ENCODE measurements at places on chromosomes 3 and 15.

- DNase-seq = no peak
Measured at GRCh38 chr3:118436697-118437262, 597.9 kb downstream of the IGSF11 start.

DNA sequence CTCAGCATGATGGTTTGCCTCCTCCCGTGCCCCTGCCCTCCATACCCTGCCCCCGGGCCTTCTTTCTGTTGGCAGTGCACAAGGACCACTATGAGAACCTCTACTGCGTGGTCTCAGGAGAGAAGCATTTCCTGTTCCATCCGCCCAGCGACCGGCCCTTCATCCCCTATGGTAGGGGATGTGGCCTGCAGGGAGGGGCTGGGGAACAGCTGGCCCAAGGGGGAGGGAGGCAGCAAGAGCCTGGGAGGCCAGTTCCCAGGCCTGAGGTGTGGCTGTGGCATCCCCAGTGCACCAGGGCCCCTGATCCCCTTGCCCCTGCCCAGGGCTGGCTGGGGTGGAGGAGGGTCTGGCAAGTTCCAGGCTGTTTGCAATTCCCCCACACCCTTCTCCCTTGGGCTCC is 2.6 kb upstream of the PLA2G4B start:
- DNase-seq = peak; percentile 26

- DNase-seq = no peak
Measured at GRCh38 chr15:98920091-98920880, 87.3 kb downstream of the PGPEP1L start.

GRCh38 chr15:63371297-63371918 is 10.2 kb downstream of the CA12 start:
- peak; percentile 53 for DNase-seq

GRCh38 chr15:91950054-91950453 is 96.5 kb downstream of the SLCO3A1 start:
- DNase-seq = no peak

- peak; percentile 61 for DNase-seq
Measured at GRCh38 chr15:70956201-70956995, 63.8 kb downstream of the LRRC49 start.

DNA sequence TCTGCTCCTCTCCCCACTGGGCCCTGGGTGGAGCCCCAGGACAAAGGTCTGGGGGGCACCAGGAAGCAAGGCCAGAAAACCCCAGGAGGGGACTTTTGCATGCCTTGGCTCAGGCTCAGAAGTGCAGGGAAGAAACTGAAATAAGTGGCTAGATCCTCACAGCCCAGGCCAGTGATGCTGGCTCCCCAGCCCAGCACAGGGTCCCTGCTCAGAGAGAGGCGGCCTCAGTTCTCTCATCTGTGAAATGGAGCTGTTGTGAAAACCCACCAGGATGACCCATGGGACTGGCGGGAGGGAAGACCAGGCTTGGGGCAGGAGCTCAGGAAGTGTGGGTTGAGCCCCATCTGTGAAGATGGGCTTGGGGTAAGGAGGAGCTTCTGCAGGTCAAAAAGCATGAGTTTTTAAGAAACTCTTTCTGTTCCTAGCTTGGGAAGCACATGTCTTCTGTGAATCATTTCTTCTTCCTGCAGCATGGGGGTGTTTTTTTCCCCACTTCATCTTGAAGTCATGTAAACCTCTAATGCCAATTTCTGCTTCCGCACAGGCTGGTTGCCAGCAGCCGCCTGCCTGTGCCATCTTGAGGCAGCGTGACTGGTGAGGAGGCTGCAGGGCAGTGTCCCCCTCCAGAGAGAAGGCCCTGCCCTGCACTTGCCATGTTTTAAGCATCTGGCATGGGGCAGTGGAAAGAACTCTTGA is 118.6 kb downstream of the SMAD6 start:
- no peak for DNase-seq

GRCh38 chr15:31150732-31151231 is 49.3 kb upstream of the TRPM1 start:
- DNase-seq = no peak

DNA sequence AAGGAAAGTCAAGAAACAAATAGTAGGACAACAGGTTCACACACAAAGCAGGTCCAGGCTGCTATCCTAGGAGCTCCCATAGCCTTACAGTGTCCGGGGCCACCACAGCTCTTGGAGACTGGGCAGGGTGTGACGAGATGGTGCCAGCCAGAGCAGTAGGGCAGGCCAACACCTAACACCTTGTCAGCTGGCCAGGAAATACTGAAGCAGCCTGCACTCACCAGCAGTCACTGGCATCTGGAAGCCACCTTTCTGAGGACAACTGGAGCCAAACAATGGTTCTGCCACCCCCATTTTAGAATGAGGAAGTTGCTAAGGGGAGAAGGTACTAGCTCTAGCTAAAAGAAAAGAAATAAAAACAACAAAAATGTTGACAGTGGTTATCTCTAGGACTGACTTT is 47.2 kb downstream of the CCDC12 start:
- no peak for DNase-seq

GRCh38 chr3:161649900-161650484 is 153.4 kb downstream of the OTOL1 start:
- DNase-seq = no peak

GRCh38 chr3:57068437-57069089 is 8.1 kb downstream of the SPATA12 start:
- DNase-seq = peak; percentile 71

- DNase-seq = no peak
Measured at GRCh38 chr15:60235951-60236710, 161.7 kb downstream of the ANXA2 start.

DNA sequence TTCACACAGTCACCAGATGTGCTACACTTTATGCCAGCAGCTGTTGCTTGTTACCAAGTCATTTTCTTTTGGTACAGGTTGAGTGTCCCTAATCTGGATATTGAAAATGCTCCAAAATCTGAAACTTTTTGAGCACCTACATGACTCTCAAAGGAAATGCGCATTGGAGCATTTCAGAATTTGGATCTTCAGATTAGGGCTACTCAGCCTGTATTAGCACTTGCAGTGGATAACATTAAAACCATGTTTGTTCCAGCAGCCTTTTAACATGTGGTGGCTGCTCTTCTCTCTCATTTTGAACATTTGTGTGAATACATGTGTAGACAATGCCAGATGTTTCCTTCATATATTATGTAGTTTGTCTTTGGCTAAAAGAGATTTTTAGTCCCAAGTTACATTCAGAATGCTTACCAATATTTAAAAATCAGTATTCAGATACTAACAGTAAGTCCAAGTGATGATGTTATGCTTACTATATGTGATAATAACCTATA is 230.9 kb upstream of the UBE2E1 start:
- DNase-seq = no peak

DNA sequence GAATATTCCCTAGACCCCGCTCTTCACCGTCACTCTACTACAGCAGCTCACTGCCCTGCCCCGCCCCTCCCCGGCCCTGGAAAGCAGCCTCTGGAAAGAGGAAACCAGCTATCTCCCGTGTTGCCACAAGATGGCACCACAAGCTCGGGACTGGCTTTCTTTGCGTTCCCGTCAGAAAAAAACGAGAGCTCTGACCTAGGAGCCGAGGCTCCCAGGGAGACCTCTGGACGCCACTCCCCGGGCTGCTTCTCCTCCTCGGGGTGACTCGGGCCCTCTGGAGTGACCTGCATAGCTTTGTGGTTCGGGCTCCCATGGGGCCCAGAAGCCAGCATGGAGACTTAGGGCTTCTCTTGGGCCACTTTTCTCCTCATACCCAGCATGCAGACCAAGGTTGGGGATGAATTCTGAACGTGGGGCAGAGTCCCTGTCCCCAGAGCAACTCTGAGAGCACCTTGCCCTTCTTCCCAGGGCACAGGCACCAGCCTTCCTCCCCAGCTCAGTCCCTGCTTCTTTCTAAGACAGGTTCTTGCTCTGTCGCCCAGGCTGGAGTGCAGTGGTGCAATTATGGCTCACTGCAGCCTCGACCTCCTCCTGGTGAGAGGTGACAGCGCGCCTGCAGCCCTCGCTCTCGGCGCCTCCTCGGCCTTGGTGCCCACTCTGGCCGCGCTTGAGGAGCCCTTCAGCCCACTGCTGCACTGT is 19.0 kb downstream of the STOML1 start:
- peak; percentile 81 for DNase-seq

GRCh38 chr3:167228135-167228534 is 152.0 kb downstream of the ZBBX start:
- DNase-seq = peak; percentile 37

- DNase-seq = no peak
Measured at GRCh38 chr3:136678981-136679380, 73.2 kb downstream of the STAG1 start.

DNA sequence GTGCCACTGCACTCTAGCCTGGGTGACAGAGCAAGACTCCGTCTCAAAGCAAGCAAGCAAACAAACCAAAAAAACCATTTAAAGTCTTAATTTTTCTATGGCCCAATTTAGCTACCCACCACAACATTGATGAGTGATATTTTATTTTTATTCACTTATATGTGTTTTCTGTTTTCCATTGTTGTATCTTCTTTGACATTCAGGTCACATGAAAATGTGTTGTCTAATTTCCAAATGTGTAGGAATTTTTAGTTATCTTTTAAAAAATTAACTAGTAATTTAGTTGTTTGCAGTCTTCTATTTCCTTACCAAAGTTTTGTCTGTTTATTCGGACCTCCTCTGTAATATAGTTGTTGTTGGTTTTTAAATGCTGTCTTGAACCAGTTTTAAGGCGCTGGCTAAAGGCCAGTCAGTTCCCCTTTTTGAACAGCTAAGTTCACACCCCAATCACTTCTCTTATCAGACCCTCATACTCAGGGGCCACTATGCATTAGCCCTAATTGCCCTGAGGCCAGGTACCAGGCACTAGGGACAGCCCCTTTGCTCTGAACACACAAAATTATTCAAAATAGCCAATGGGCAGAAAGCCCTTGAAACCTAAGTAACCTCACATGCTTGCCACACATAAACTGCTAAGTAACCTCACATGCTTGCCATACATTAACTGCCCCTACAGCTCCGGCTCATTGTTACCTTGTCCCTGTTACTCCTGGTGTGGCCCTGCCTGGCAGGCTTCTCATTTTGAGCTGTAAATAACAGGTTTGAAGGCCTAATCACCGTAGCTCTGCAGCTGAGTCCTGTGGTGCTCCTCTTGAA is 4.3 kb upstream of the CCR4 start:
- DNase-seq = no peak

DNA sequence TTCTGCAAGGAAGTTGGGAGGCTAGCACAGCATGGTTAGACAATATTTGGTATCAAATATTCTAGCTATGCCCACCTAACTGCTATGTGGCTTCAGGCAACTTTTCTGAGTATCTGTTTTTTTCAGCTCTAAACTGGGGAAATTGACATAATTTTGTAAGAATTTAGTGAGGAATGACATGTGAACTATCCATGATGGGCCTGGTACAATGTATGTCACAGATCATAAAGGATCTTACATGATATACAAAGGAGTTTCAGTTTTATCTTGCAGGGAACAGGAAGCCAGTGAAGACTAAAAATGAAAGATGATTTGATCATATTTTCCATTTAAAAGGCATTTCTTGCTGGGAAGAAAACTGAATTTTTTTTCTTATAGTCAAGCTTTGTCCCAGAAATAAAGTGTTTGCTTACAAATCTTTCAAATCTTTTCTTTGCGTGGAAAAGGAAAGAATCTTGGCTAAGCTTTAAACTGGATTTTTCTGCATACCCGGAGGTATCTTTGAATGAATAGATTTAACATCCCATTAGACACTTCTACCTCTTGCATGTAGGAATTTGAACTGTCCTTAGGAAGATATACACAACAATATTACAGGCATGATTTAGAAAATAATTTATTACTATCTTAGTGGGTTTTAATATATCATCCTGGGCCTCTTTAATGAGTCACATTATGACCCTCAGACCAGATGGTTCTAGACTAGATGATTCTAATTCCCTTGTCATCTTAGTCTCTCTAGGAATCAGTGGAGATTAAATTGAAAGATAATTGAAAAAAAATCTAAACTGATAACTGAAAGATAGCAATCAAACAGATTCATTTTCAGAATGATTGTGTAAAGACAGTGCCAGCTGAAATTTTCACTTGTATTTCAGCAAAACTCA is 436.0 kb upstream of the THBS1 start:
- no peak for DNase-seq

DNA sequence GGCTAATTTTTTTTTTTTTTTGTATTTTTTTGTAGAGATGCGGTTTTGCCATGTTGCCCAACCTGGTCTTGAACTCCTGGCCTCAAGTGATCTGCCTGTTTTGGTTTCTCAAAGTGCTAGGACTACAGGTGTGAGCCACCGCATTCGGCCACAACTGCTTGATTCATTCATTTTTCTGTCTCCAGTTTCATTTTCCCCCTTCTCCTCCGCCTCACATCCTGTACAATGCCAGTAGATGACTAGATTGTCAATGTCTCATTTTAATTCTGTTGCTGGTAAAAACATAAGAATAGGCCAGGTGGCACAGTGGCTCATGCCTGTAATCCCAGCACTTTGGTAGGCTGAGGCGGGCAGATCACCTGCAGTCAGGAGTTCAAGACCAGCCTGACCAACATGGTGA is 12.0 kb upstream of the ZNF592 start:
- DNase-seq = no peak

Measured in fibroblast of skin of back (primary cell).